ENCODE measurements at places on chromosomes 1 and 21. TPM values are rescaled to one million over a fixed set of nuclear protein-coding genes. Genes with fewer than 3 reads are reported as not detected.
A peak's percentile ranks its signal among the peaks of the same experiment; 100 is the strongest.

The SNRPE gene
- 66.5 TPM for total RNA-seq

The ZNF648 gene
- not detected for total RNA-seq

The GJA9 gene
- total RNA-seq: not detected

The DONSON gene
- total RNA-seq: 11.9 TPM

The GFI1 gene
- 32.6 TPM for total RNA-seq

The CD1C gene
- total RNA-seq: not detected

The LRRC38 gene
- total RNA-seq: not detected

The WNT3A gene
- not detected for total RNA-seq

The NEGR1 gene
- not detected for total RNA-seq

The CRABP2 gene
- 5.4 TPM for total RNA-seq

The FMO5 gene
- 1.3 TPM for total RNA-seq

The FAM167B gene
- total RNA-seq: 0.86 TPM

The ESRRG gene
- total RNA-seq: not detected

DNA sequence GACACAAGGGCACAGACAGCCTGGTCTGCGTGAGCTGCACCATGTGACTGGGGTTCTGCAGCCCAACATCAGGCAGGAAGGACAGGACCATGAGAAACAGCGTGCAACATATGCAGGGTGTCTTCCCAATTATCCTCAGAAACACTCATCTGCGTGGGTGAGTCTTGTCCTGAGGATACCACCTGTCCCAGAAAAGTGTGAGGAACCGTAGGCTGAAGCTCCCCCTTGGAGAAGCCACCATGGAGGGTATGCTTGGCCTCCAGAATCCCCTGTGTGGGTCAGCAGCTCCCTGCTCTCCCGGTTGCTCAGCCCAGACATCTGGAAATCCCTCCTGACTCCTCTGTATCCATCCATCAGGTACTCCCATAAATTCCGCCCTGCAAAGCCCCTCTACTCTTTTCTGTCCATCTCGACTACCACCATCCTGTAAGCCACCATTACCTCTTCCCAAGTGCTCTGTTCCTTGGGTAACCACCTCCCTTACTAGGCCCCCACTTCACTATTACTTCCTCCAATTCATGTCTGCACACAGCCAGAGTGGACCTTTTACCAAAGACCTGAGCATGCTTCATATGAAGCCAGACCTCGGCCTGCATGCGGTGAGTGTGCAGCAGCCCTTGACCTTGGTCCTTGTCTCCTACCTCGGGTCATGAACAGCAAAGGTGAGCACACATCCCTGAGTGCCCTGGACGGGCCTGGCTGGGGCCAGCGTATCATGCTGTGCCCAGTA, 33.0 kb downstream of the ETS2 start:
- DNase-seq: no peak

DNA sequence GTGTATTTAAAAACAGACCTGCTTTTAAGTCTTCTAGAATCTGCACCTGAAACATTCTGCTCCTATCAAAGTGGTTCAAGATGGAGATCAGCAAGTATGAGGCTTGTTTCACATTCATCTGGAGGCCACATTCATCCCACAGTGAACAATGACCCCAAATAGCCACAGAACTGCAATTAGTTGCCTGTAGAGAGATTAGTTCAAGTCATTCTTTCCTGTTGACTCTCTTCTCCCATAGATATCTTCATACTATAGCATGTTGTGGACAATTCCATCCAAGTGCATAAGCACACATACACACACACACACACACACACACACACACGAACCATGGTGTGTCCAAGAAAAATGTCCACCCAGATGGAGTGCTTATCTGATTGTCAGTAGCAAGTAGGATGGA, 101.7 kb upstream of the FGGY start:
- no peak for DNase-seq

- no peak for DNase-seq
These were observed 21.1 kb downstream of the PLA2G4A start for GRCh38 chr1:186849826-186850225.

- DNase-seq: no peak
These were observed 3.9 kb downstream of the PLA2G2D start for GRCh38 chr1:20115479-20115878.

- no peak for DNase-seq
These were observed 83.2 kb downstream of the EPS15 start for GRCh38 chr1:51435878-51436277.

DNA sequence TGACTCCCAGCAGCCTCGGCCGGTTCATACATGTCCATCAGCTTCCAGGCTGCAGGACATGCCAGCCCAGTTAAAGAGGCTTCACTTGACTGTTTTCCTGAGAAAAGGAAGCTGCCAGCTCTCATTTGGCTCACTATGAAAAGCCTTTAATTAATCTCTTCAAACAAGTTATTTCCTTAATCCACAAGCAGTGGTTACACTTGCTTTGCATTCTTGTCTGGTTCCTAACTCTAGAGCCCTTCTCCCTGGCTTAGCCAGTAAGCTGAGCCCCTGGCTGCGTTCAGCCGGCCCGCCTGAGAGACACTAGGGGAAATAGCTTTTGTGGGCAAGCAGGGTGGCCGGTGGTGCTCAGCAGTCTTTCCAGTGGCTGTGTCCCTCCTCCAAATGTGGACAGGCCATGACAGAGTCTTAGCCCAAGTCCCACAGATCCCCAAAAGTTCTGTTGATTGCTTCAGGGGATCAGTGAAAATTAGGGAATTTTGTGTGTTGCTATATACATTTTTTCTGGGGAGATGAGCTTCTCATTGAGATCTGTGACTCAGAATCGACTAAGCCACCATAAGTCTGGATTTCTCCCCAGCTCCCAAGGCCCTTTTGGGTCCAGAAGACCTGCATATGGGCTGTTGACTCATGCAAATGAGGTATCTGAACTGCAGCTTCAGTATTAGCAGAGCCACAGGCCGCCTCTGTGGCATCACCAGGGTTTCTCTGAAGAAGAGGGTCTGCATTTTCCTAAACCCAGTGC, 10.1 kb downstream of the ATF3 start:
- no peak for DNase-seq

- DNase-seq: no peak
These were observed 378.0 kb upstream of the VAMP3 start for GRCh38 chr1:7393136-7393535.

- no peak for DNase-seq
These were observed 57.9 kb upstream of the TLR5 start for GRCh38 chr1:223200903-223201302.

GRCh38 chr1:54136963-54137533, 15.8 kb downstream of the CDCP2 start:
- no peak for DNase-seq

- DNase-seq: no peak
These were observed 157.1 kb downstream of the ELAVL4 start for GRCh38 chr1:50265790-50266314.

- DNase-seq: no peak
These were observed 27.2 kb upstream of the CSF1 start for GRCh38 chr1:109883248-109883955.

DNA sequence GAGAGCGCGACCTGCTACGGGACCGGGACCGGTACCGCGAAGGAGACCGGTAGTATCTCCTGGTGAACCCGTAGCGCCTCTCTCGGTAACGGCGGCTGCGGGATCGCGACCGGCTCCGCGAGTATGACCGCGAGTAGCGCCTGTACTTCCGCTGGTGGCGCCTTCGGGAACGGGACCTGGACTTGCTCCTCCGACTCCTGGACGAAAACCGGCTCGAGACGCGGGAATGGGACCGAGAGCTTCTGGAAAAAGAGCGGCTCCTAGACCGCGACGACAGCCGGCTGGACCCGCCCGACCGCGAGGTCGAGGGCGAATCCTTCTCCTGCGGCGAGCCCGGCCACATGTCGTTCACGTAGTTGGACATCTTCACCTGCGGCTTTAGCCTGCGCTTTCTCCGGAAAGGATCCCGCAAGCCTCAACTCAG, 642 bp downstream of the RSRP1 start:
- peak; percentile 12 for DNase-seq

DNA sequence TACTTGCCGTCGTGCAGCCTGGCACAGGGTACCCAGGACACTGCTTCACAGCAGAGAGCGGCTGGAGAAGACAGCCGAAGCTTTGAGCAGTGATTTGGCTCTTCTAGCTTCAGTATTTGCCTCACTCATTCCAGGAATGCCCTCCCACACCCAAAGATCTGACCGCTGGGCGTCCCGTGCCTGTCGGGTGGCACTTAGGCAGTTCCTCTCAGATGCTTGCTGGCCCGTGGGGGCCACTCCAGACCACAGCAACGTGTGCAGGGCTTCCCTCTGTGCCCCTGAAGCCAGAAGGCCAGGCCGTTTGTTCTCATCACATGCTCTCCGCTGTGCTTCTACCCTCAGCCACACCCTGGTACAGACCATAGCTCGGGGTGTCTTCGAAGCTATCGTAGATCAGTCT, 17.0 kb downstream of the RRP1B start:
- no peak for DNase-seq

- DNase-seq: no peak
These were observed 5.0 kb downstream of the OR10J1 start for GRCh38 chr1:159444511-159444910.

DNA sequence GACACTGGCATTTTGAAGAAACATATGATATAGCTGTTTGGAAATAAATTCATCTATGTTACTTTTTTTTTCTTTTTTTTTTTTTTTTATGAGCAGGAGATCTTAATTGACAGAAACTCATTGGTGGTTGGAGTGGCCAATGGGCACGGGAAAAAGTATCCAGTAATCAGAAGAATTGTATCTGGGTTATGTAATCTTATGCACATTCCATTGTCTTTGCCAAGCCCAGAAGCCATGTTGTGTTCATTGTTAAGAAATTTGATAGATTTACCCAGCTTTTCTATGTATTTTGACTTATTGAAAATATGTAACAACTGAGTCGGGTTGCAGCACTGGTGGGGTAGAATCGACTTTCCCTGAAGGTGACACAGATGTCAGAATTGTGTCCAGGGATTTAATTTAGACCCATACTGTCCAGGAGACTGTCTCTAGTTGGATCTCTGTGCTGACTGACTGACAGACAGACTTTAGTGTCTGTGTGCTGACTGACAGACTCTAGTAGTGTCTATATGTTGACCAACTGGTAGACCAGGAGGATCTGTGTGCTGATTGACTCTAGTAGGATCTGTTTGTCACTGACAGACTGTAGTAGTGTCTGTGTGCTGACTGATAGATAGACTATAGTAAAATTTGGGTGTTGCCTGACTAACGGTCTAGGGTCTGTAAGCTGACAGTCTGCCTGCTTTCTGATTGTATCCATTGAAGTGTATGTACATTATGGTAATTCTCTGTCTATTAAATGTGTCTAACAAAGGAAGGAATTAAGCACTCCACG, 12.3 kb upstream of the C4BPB start:
- DNase-seq: no peak

GRCh38 chr1:22557341-22557950, 5.8 kb upstream of the EPHA8 start:
- no peak for DNase-seq

- DNase-seq: no peak
These were observed 4.3 kb upstream of the CPLANE2 start for GRCh38 chr1:16241221-16241708.

GRCh38 chr1:202010180-202011015, at the start of gene ELF3:
Gene ELF3 (plus strand): TSS chr1:202010587. CDS start chr1:202011137, 550 bp downstream.
- no peak for DNase-seq

GRCh38 chr21:17903929-17904639, 84.9 kb upstream of the C21orf91 start:
- DNase-seq: no peak

GRCh38 chr1:34619256-34619655, 135.6 kb upstream of the GJB5 start:
- DNase-seq: no peak

DNA sequence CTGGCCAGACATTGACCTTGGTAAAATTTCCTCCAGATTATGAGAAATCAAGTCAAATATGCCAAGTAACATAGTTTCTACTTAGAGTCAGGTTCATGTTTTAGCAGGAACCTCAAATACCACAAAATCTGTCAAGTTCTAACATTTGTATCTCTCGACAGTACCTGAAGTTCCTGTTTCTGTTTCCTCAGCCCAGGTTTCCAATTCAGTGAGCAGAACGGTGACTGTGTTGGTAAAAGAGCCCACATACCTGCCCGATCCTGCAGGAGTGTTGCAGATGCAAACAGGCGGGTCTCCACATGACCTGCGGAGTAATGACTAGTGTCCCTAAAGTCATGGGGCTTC, 57.9 kb upstream of the LGALS8 start:
- no peak for DNase-seq

DNA sequence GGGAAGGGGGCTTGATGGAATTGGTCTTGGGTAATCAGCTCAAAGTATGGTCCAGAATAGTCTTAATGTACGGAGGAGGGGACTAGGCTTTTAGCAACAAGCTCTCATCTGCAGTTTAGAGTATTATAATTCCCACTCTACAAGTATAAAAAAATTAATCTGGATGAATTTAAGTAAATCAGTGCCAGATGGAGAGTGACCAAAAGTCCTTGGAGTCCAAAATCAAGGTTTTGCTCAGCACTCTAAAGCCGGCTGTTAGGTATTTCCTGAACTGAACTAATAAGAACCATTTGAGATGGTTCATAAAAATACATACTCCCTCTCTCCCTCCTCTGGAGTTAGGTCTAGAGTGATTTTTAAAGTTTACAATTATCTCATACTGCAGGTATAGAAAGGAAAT, 23.7 kb downstream of the GLUL start:
- no peak for DNase-seq

DNA sequence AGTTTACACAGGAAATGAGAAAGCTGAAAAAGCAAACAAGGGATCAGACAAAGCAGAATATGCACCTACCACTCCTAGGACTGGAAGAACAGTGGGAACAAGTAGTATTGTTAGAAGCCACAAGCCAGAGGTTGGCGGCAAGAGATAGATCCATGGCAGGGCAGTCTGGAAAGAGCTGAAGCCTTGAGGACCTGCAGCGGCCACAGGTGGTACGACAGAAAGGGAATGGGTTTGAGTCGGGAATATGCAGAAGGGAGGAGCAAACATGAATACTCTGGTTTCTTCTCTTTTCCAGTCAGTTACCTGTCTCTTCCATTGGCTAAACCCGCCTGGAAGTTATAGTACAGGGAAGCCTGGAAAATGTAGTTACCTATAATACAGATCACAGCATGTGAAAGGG, 3.9 kb upstream of the PCNX2 start:
- no peak for DNase-seq

DNA sequence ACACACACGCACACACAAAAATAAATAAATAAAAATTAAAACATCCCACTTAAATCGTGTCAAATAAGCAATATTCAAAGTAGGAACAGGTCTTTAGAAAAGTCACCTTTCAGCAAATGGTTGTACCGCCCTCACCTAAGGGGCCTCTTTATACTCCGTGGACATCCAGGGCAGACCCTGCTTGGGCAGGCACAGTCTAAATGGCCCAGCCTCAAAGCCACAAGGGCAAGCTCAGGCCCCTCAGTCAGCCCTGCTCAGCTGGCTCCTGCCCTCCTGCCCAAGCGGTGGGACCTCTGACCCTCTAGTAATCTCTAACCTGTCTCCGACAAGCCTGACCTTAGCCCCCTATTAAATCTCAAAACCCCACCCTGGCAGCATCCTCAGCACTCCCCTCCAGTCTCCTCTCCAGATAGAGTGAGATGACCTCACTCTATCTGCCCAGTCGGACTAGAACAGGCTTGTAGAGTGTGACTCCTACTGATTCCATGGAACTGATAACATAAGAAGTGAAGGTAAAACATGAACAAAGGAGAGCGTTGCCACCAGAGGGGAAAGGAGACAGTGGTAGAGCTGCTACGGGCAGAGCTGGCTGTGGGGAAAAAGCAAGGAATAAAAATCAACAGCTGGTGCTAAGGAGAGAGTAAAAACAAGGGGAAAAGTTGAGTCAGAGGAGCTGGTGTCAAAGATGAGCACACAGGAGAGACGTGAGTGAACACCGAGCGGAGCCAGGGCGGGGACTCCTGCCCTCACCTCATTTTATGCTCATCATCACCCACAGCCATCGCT, 36.0 kb downstream of the SIPA1L2 start:
- no peak for DNase-seq
